ENCODE measurements at places on chromosomes 1 and 21. TPM values are rescaled to one million over a fixed set of nuclear protein-coding genes. Genes with fewer than 3 reads are reported as not detected.

DNA sequence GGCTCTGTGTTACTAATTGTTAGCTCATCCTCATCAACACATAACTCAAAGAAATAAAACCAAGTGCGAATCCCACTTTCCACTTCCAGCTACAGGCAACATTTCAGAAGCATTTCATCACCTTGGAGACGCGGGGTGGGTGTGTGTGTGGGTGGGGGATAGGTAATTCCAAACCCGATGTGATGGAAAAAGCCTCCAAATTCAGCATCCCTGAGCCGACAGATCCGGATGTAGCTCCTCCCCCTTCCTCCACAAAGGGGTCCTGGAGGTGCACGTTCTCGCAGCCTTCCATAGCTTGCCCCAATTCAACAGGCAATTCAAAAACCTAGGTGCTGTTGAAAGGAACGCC is 486 bp downstream of the HSPA13 start:
- DNase-seq, result no peak

DNA sequence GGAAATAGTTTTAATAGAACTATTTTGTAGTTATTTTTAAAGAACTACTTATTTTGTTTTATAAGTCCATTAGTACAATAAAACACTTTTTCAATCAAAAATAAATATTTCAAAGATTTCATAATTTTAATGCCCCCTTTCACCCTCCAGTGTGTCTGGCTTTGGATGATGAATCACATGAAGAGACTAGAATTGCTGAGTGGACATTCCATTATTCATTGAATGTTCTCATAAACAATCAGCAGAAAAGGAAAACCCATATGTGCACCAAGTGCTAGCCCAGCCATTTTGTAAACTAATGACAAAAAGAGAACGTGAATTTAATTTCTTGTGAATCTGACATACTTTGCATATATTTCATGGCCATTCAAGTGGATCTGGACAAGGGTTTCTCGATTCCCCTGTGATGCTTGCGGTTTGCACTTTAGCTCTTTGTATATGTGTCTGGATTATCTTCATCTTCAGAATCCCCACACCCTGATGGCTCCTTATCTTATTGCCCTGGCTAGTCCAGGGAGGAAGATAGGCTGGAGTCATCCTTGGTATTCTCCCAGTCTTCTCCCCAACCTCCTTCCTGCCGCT is 20.7 kb upstream of the CHIA start:
- no peak for DNase-seq

GRCh38 chr1:42003433-42003832 is 84.7 kb upstream of the HIVEP3 start:
- DNase-seq, result peak; percentile 24

DNA sequence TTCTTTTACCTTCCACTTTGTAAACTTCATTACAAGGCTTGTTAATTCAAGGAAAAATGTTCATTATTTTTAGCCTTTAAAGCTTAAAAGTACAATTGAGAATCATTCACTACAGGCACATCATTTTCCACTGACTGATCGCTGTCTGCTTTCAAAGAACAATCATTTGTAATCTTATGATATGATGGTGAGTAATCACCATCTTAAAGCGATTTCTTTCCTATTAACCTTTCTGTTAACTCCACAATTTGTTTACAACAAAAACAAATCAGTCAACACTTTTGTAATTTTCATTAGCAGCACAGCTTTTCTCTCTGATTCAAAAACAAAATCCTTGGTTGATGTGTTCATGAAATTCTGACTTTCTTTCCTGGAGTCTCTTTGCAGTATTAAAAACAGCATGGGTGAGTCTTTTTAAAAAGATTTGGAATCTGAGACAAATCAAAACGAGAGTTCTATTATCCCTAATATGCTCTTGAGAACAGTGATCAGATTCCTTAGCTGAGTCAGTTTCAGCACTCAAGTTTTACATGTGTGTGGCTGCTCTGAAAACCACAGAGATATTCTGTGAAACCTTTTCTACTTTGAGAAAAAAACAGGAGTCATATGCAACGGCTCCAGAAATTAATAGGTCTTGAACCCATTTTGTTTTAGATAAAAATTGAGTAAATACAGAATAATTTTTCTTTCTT is 145.8 kb upstream of the TMPRSS15 start:
- no peak for DNase-seq

- DNase-seq, result no peak
These were observed 3.3 kb downstream of the HNRNPU start for GRCh38 chr1:244860914-244861610.

- no peak for DNase-seq
These were observed 67.5 kb downstream of the NVL start for GRCh38 chr1:224262373-224263054.

DNA sequence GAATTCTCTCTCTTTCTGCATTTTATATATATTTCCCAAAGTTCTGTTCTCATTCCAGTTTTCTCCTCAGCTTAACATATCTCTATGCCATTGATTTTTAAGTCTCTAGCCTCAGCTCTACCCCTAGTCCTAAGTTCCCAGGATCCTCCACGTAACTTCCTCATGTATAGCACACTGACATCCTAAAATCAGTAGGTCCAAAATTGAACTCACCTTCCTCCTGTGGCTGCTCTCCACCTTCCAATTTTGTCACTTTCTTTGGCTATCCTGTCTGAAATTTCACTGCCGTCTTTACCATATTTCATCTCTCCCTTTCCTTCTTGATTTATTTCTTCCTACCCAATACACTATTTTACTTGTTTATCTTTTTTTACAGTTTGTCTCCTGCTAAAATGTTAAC is 1.5 kb downstream of the SLAMF6 start:
- DNase-seq, result no peak

DNA sequence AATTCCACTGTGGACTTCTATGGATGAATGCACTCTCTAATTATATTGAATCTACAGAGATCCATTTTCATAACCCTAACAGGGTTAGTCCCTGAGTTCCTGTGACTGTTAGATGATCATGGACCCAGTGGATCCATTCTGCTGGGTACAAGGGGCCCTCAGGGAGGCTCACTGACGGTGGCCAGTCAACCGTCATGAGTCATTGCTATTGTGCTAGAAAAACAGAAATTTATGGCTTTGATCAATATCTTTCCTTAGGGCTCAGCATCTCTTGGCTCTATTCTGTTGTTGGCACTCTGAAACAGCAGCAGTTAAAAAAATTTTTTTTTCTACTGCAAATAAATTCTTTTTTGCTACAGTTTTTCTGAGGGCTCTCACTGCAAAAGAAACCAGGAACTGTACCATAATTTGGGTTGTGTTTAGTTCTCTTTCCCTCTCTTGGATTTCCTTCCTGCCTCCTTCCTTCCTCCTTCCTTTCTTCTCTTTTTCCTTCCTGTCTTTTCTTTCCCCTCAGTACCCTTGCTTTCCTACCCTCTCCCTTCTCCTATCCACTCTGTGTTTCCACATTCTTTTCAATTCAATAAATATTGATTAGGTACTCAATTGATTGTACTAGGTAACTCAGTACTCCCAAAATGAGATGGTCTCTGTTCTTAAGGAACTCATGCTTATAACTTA is 49.5 kb downstream of the UTP25 start:
- no peak for DNase-seq

GRCh38 chr1:19809044-19809750 is 5.9 kb downstream of the RNF186 start:
- no peak for DNase-seq

- no peak for DNase-seq
These were observed 134.0 kb upstream of the DPYD start for GRCh38 chr1:98054786-98055185.

GRCh38 chr1:62139410-62139809 is 55.2 kb upstream of the L1TD1 start:
- DNase-seq, result no peak

DNA sequence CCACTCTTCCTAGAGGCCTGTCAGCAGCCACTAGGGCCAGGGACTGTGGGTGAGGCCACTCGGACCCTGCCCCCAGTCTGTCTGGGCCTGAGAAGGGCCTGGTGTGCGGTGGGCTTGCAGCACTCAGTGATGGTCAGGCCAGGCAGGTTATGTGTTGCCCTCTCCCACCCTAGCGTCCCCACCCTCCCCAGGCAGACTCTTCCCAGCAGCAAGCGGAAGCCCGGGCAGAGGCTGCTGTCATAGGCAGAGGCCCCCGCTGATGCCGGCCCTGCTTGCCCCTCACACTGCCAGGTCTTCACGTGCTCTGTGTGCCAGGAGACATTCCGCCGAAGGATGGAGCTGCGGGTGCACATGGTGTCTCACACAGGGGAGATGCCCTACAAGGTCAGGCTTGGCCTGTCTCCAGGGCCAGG is 6.6 kb downstream of the ZBTB48 start:
- DNase-seq, result no peak

GRCh38 chr1:2298685-2299084 is 70.6 kb downstream of the SKI start:
- no peak for DNase-seq

DNA sequence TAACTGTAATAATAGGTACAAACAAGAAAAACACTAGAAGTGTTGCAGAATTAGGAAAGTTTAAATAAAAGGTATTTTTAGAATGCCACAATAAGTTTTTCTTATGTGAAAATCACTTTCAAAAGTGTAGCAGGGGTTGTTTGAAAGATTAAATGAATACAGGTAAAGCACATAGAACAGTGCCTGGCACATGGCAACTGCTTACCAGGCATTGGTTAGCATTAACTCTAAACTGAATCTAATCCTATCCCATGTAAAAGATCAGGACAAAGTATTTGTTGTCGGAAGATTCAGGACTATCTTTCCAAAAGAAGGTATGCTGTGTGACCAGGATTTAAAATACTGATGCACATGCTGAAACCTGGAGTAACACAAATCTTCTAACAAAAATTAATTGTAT is 3.3 kb downstream of the AKT3 start:
- no peak for DNase-seq

DNA sequence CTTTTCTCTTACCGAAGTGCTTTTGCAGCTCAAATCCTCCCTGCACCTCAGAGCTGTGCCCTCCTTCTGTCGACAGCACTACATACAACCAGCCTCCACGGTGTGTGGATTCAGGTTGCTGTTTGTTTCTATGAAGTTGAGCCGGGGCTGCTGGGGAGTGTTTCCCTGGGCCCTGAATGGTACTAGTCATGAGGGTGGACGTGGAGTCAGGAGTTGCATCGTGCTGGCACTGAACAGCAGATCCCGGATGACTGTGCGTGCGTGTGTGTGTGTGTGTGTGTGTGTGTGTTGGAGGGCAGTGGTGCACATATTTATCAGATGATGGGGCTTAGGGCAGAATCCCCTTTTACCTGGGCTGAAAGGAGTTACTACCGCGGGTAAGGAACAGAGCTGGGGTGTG is 47.0 kb downstream of the ACTL8 start:
- DNase-seq, result no peak

DNA sequence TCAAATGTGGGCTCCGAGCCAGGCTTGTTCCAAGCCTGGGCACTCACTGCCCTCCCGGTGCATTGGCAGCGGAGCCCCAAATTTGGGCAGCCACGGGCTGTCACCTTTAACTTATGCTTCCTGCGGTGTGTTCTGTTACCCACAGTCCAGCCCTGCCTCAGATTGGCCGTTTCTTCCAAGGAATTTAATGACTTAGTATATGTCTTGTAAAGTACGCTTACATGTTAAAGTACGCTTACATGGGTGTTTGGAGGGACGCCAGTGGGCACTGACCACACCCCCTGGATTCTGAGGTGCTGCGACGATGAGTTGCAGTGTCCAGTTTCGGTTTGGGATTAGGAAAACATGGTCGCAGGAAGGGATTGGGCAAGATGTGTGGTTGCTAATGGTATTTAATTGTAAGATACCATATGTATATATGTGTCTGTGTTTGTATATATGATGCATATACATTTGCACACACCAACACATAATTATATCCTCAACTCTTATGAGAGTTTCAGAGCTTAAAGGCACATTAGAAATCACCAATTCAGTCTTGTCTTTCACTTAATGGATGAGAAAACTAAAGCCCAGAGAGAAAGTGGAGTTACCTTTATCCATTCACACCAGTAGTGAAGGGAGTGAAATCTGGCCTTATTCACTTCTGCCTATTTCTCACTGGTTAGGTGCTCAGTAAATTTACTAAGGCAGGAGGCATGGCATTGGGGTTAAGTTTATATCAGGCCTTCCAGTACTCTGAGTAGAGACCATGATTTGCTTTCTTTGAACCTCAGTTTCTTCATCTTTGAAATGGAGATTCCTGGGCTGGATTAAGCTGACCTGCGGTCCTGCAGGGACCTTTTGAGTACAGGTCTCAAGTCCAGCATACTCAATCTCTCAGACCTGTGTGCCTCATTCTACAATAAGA is 1.0 kb downstream of the SMYD2 start:
- DNase-seq, result peak; percentile 34

- DNase-seq, result no peak
These were observed 165.1 kb upstream of the CACNA1E start for GRCh38 chr1:181318022-181318857.

DNA sequence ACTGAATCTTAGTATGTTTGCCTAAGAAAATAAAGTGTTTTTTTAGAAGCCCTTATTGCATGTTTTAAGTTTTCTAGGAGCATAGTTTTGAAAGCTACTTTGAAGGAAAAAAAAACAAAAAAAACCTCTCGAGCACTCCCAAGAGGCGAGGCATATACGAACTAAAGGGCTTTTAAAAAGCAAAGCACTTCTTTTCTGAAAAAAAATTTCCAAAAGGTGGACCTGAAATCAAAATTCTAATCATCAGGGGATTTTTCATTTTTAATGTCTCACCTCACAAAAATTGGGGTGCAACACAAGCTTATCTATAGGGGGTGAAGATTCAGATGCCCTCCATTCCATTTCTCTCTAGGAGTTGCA is 594 bp downstream of the GLMN start:
- no peak for DNase-seq

DNA sequence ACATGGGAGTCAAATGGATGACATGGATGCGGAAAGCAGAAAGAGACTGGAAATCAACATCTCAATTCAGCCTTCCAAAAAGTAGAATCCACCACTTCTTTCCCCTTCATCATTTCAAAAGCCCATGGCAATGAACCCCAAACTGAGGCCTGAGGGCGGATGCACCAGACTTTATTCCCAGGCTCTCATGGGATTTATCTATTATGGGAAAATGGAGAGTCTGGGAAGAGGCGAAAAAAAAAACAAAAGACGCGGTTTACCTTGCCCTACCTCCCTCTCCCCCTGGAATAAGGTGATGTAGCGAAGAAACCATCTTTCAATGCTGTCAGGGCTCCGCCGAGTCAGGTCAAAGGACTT is 624 bp downstream of the KIFAP3 start:
- no peak for DNase-seq

ECE1 gene
- total RNA-seq, result 66.8 TPM

FHL3 gene
- 22.5 TPM for total RNA-seq

CFHR3 gene
- total RNA-seq, result not detected

MX2 gene
- total RNA-seq, result 0.22 TPM

TMPRSS2 gene
- 1.1 TPM for total RNA-seq

All from HCT116 (cell line).